Mesenteric fat pad (tissue), 1 donor: ENCODE measurements at places on chromosomes 7 and 10.

GRCh38 chr10:48838834-48839233 lies 100.8 kb downstream of the LRRC18 start:
- DNase-seq, result no peak

GRCh38 chr10:132946-133898 lies 2.0 kb upstream of the ZMYND11 start:
- no peak for DNase-seq

DNA sequence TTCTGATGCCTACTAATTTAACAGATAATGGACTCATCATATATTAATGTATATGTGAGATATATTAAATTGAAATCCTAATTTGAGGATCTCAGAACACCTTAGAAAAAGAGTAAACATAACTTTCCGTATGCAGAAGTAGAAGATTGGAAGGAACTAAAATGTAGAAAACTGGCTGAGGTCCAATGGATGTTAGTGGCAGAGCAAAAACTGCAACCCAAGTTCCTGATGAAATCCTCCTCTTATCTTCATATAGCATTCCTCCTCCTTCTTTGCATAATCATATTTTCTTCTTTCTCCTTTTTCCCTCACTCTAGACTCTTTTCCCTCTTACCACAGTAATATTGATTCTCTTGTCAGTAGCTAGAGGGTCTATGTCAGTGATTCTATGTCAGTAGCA lies 6.0 kb downstream of the INA start:
- no peak for DNase-seq

DNA sequence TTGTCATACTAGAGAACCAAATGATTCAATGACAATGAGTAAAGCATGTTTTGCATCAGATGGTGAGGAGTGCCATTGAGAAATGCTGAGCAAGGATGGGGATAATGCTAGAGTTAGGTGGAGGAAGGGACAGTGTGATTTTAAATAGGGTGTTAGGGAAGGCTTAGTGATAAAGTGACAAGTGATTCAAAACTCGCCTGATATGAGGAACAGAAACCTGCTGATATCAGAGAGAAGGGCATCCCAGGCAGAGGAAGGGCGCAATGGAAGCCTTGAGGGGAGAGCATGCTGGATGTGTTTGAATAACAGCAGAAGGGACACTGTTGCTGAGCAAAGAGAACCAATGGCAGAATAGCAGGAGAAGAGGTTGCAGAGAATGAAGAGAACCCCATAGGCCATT lies 196.2 kb downstream of the NRG3 start:
- DNase-seq, result no peak

GRCh38 chr10:11020548-11020942 lies 2.9 kb downstream of the CELF2 start:
- no peak for DNase-seq

- no peak for DNase-seq
Measured at GRCh38 chr7:130432886-130433285, 7.9 kb downstream of the CEP41 start.

- no peak for DNase-seq
Measured at GRCh38 chr10:4130685-4131084, 345.7 kb upstream of the KLF6 start.

GRCh38 chr7:14834456-14834855 lies 68.1 kb downstream of the DGKB start:
- no peak for DNase-seq

GRCh38 chr10:126736727-126737126 lies 66.2 kb upstream of the C10orf90 start:
- DNase-seq, result no peak

- DNase-seq, result no peak
Measured at GRCh38 chr7:45923290-45923689, 2.2 kb upstream of the IGFBP3 start.

DNA sequence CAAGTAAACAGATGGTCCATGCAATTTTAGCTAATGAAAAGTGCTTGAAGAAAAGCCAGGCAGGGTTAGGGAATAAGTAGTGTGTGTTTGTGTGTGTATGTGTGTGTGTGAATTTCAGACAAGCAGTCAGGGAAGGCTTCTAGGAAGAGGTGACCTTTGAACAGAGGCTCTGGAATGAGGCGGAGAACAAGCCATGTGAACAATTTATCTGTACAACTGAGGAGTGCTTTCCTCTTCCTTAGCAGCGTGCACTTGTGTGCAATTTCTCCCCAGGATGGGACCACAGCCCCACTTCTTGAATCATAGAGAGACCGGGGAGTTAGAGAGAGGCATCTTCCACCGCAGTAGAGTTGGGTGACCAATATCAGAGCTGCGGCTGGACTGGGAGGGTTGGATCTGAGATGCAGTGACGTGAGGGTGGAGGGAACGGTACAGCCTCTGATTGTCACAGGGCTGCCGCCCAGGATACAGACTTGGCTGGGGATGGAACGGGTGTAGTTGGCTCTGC lies 69.2 kb upstream of the FAM171A1 start:
- DNase-seq, result no peak

DNA sequence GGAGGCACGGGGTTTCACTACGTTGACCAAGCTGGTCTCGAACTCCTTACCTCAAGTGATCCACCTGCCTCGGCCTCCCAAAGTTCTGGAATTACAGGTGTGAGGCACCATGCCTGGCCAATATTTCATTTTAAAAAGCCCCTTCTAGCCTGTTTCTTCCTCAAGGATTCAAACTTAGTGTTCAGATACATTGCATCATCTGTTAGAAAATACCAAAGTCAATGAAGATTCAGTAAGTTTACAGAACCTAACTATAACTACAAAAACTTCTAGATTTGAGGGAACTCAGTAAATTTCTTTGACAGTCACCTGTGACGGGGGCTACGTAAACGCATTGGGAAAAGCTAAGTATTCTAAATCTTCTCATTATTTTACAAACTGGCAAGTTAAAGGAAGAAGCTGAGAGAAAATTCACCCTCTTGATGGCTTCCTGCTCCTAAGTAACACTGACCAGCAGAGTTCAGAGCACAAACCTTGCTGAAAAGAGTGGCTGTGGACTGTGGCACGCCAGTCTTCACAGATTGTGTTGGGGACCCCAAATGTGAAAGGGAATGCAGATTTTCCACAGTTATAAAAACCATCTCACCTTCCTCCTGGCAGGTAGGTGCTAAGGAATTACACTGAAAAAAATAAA lies 162.2 kb downstream of the PKD1L1 start:
- DNase-seq, result no peak

DNA sequence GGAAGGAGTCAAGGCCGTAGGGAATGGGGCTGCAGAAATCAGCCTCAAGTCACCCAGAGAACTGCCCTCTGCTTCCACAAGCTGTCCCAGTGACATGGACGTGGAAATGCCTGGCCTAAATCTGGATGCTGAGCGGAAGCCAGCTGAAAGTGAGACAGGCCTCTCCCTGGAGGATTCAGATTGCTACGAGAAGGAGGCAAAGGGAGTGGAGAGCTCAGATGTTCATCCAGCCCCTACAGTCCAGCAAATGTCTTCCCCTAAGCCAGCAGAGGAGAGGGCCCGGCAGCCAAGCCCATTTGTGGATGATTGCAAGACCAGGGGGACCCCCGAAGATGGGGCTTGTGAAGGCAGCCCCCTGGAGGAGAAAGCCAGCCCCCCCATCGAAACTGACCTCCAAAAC lies 50.2 kb upstream of the PDCD4 start:
- DNase-seq, result no peak

- DNase-seq, result no peak
Measured at GRCh38 chr7:80967071-80967916, 48.4 kb upstream of the SEMA3C start.

DNA sequence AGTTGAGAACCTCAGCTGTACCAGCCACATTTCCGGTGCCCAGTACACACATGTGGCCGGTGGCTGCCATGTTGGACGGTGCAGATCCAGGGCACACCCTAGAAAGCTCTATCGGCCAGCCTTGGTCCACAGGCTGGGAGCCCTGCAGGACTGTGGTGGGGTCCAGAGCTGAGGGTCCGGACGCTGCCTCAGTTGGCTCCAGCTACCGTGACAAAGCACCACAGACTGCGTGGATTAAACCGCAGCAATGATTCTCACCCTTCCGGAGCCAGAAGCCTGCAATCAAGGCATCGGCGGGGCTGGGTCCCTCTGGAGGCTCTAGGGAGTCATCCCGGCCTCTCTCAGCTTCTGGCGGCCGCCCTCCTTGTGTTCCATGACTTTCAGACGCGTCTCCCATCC lies 50.1 kb downstream of the PDGFA start:
- peak; percentile 77 for DNase-seq

DNA sequence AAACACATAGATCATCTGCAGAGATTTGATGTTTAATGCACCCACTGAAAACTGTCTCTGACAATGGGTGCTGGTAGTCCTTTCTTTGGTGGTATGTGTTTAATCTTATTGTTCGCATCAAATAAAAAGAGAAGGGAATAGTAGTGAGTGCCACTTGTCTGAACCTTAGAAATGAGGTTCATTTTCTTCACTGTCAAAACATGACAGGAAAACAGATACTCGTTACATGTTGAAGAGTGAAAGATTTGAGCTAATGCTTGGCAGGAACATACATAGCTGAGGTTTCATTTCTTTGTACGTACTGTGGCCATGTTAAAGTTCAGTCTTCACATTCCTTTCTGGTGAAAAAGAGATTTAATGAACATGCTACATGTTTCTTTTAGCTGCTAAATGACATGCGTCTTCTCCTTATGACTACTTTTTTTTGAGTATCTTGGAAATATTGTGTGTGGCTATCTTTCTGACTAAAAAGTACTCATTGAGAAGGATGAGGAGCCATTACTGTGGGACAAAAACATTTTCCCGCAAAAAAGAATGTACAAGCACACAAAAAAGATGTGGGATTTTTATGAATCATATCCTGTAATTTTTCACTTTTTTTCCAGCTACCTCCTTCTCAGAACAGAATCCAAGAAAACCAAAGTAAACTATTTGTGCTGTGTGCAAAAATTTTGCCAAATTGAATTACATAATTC lies 108.0 kb downstream of the TWIST1 start:
- DNase-seq, result no peak

- DNase-seq, result no peak
Measured at GRCh38 chr7:82445271-82445670, 1.7 kb upstream of the CACNA2D1 start.

GRCh38 chr7:47227762-47228177 lies 354.1 kb downstream of the TNS3 start:
- no peak for DNase-seq

DNA sequence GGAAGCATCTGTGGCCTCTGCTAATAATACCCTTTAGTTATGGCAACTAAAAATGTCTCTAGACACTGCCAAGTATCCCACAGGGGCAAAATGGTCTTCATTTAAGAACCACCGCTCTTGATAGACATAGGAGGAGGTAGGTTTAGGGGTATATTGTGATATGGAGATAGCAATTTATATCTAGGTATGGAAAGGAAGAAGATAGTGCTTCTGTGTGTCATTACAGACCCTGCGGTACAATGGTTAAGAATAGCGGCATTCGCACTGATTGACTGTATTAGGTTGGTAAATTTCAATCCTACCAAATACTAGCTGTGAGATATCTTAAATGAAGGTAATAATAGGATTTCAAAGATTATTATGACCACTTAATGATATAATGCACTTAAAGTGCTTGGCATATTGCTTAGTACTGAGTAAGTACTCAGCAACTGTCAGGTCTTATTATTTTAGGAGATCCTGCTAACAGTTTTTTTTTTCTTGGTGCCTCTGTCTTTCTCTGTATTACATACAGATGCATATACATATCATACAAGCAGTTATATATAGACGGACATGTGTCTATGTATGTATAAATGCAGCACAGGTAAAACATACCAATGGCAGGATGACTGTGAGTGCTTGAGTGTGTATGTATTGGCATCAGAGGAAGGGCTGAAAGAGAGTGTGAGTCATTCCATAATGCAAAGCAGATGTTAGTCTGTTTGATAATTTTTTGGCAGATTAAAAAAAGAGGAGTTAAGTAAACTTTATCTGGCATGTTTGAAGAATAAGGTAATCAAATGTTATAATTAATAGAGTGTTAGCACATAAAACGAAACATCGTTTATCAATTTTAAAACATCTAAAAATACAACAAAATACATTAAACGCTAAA lies 50.0 kb upstream of the ITGB8 start:
- DNase-seq, result no peak

DNA sequence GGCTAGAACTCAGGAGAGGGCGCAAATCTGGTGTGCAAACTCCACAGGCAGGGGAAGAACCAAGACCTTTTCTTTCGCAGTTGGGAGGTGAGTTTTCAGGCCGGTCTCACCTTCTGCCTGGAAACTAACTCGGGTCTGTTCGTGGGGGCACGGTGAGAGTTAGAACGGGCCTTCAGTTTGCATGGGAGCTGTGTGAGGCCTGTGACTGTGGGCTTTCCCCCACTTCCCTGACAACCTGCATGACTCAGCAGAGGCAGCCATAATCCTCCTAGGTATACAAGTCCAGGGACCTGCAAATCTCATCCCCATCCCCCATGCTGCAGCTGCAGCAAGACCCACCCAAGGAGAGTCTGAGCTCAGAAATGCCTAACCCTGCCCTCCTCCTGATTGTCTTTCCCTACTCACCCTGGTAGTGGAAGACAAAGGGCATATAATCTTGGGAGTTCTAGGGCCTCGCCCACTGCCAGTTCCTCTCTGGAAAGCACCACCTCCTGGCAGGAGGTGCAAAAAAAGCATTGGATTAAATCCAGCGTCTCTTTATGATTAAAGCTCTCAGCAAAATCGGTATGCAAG lies 194.9 kb upstream of the ETV1 start:
- DNase-seq, result no peak

DNA sequence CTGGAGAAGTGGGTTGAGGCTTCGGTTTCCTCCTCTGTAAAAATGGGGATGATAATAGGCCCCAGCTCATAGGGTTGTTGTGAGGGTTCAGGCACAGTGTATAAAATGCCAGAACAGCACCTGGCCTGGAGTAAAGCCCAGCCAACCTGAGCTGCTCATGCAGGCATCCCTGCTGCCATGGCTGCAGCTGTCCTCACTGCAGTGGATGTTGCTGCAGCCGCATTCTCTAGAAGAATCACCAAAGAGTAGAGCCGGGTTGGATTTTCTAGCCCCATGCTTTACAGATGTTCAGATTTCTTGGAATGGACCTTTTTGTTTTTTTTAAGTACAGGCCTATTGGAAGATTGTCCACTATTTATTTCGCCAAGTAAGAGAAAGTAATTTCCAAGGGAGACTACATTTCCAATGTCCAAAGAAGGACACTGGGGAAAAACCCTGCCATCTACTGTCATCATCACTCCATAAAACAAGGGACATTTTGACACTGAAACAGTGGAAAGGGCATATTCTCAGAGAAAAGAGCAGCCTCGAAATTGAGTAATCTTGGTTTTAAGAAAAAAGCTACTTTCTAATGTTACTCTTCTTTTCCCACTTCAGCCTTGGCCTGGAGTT lies 147.5 kb upstream of the TCF7L2 start:
- DNase-seq, result no peak

GRCh38 chr10:74854610-74855009 lies 28.2 kb downstream of the KAT6B start:
- DNase-seq, result no peak

GRCh38 chr10:48604991-48605508 lies at the start of gene ARHGAP22:
Gene ARHGAP22, minus strand, starts transcription at chr10:48605073. Its CDS starts 277 bp downstream, at chr10:48604796.
- DNase-seq, result peak; percentile 89

GRCh38 chr10:35795131-35795824 lies 153.2 kb upstream of the FZD8 start:
- no peak for DNase-seq

GRCh38 chr7:11931307-11931706 lies 99.3 kb upstream of the THSD7A start:
- no peak for DNase-seq
